ENCODE measurements at places on chromosomes 5 and 9.

DNA sequence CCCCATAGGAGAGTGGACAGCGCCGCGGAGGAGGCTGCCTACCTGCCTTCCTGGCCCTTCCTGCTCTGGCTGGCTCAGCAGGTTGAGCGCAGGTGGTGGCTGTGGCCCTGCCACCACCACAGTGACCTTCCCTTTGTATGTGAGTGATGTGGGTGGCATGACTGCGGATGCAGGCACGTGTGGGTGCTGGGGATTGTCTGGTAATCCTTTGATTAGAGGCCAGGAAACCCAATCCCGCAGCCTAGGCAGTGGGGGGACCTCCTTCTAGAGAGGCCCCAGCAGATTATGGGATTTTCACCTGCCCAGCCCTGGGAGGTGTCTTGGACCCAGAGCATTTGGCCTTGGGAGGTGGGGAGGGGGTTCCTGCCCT lies 16.5 kb downstream of the RXRA start:
- no peak for DNase-seq

GRCh38 chr5:178331491-178331996 lies 98.9 kb upstream of the PHYKPL start:
- no peak for DNase-seq

- DNase-seq, result no peak
Measured at GRCh38 chr5:42495914-42496313, 72.7 kb downstream of the GHR start.

- DNase-seq, result no peak
Measured at GRCh38 chr5:151569132-151570046, 21.7 kb downstream of the FAT2 start.

DNA sequence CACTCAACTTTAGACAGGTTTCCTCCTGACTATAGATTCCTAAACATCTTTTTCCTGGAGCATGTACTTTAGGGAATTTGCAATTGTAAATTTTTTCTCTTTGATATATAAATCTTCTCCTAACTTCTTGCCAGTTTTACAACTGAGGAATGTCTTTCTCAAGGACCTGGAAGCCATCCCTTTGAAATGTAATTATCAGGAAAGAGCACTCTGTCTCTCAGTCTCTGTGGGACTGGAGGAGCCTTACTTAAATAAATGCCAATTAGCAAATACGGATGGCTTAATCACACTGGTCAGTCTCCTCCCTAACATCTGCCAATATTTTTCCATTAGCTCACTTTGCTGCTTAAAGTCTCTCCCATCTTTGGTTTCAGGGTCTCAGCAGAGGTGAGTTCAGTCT lies 344.3 kb upstream of the ARRDC3 start:
- DNase-seq, result no peak

DNA sequence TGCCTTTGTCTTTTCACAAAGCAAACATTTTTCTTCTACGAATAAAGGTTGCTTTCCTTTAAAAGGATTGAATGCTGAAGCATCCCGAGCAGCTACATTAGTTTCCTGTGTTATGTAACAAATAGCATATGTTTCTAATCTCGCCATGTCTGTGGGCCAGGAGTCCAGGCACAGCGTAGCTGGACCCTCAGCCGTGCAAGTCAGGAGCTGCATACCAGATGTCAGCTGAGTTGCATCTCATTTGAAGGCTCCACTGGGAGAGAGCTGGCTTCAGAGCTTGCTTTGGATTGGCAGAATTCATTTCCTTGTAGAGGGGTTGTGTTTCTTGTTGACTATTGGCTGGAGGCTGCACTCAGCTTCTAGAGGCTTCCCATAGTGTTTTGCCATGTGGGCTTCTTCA lies 16.0 kb upstream of the GOLPH3 start:
- DNase-seq, result no peak

- DNase-seq, result no peak
Measured at GRCh38 chr5:31130676-31131075, 62.8 kb upstream of the CDH6 start.

DNA sequence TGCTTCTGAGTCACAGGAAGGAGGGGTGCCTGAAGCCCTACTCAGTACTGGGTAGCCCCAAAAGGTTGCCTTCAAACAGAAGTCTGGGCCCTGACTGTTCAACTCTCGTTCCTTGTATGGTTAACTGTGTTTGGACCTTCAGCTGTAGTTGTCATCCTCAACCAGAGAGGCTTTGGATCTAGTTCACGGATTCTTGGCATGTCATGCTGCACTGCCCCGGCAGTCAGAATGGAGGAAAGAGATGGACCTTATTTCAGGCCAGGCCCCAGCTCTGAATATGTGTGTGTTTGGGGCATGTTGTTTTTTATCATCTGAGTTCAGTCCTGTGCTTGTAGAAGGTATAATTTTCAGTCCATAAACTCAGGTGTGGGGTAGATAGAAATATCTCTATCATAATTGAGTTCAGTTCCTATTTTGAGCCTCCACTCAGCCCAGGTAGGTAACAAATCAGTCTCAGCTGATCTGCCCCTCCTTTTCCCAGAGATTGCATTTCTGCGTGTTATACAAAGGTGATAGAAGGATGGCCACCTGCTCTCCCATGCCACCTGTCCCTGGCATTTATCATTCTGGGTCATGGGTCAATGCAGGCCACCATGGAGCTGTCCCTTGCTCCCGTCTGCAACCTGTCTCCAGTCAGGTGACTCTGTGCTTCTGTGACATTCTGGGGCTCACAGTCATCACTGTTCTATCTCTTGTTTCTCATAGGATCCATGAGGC lies 127.5 kb upstream of the CPEB4 start:
- no peak for DNase-seq

DNA sequence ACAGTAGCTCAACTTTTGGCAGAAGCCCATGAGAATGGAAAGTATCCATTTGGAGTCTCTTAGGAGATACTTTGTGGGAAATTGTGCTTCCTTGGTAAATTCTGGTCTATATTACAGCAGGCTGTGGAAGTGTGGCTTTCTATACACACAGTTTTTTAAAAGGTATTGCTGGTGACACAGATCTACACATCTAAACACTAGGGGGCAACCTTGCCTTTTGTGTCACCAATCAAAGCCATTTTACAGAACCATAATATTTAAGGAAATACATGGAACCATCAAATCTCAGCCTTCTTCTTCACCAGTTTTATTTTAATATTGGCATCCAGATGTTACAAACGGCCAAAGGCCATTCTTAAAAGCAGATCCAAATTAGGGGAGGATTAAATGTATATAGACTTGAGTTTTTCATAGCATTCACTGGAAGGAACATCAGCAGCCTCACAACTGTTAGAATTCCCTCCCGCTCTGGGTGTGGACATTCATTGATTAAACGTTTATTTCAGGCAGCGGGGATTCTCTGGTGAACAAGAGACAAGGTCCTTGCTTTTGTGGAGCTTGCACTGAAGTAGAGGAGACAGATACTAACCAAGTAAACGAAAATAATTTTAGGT lies 132.4 kb upstream of the EPB41L4A start:
- no peak for DNase-seq

DNA sequence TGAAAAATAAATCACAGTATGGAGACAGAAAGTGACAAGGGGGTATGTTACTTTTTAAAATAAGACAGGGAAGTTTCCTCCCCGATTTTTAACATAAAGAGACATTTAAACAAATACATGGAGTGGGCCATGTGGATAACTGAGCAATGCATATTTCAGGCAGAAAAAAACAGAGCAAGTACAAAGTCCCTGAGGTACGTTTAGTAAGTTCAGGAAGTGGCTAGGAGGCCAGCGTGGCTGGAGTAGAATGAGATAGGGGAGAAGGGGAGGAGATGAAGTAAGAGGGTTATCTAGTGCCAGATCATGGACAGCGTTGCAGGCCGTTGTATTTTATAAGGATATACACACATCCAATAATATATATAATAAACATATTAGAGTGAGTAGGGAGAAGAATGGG lies 84.2 kb upstream of the ELL2 start:
- no peak for DNase-seq

- DNase-seq, result no peak
Measured at GRCh38 chr9:18800579-18800978, 232.4 kb downstream of the SAXO1 start.

- DNase-seq, result no peak
Measured at GRCh38 chr9:14987858-14988257, 77.6 kb upstream of the FREM1 start.

GRCh38 chr9:123954518-123955280 lies 24.8 kb upstream of the DENND1A start:
- DNase-seq, result no peak

GRCh38 chr5:36158144-36158543 lies 6.2 kb downstream of the SKP2 start:
- no peak for DNase-seq

- DNase-seq, result no peak
Measured at GRCh38 chr9:135969064-135969683, 8.0 kb upstream of the UBAC1 start.

DNA sequence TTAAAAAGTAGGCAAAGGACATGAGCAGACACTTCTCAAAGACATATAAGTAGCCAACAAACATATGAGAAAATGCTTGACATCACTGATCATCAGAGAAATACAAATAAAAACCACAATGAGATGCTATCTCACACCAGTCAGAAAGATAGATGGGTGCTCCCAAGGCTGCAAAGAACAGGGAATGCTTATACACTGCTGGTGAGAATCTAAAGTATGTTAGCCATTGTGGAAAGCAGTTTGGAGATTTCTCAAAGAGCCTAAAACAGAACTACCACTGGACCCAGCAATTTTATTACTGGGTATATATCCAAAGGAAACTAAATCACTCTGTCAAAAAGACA lies 154.2 kb downstream of the NDUFS4 start:
- DNase-seq, result no peak

DNA sequence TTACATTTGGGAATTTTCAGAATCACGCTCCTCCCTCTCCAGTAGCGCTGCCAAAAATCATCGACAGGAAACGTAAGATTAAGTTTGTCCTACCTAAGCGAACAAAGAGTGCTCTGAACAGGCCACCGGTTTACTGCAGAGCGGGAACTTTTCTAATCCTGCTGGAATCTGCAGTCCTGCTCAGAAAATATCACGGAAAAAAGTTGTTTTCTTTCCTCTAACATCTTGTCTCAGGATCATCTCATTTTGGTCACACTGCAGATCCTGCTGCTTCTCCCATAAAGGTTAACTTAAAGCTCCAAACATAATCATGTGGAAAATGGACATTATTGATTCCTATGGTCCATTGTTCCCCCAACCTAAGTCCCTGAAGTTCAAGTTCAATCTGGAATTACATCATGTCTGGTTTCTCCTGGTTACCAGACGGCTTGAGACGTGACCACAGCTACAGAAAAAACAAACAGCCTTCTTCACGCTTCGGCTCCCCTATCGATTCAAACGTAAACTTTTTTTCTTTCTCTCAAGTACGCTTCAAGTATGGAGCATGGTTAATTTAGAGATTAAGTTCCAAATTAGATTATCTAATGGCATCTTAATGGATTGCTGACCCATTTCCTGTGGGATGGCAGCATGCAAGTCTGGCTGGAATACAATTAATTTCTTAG lies 217.6 kb downstream of the NFIB start:
- DNase-seq, result no peak

- DNase-seq, result no peak
Measured at GRCh38 chr5:52015760-52016159, 632.5 kb downstream of the ISL1 start.

DNA sequence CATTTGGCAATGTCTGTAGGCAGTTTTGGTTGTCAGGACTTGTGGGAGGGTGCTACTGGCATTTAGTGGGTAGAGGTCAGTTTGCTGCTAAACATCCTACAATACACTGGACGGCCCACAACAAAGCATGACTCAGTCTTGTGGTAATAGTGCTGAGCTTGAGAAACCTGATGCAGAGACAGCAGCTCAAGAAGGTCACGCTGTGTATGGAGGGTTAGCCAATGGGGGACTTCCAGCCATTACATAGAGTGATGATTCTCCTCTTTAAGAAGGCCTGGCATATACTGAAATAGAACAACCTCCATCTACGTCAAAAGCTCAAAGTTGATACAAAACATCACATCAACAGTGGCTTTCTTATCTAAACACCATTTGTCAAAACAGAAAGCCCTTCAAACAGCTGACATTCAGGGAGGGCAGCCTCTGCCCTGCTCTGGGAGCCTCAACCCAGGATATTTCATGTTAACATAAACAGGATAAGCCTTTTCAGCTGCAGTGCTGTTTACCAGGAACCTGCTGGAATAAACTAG lies 143.0 kb downstream of the GPBP1 start:
- DNase-seq, result no peak

- DNase-seq, result no peak
Measured at GRCh38 chr5:160837211-160837610, 14.8 kb downstream of the ATP10B start.

DNA sequence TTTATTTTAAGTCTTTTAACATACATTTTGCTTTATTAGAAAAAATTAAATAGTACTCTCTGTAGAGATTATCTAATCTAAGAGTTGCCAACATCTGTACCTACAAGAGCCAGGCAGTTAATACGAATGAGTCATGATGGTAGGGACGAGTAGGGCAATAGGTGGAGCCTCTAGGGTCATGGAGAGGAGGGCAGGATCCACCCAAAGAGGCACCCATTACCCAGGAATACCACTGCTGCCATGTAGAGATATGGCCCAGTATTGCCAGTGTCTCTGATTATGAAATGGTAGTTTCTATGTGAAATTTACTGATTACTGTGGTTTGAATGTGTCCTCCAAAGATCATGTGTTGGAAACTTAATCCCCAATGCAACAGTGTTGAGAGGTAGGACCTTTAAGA lies 170.4 kb downstream of the PIK3R1 start:
- no peak for DNase-seq

DNA sequence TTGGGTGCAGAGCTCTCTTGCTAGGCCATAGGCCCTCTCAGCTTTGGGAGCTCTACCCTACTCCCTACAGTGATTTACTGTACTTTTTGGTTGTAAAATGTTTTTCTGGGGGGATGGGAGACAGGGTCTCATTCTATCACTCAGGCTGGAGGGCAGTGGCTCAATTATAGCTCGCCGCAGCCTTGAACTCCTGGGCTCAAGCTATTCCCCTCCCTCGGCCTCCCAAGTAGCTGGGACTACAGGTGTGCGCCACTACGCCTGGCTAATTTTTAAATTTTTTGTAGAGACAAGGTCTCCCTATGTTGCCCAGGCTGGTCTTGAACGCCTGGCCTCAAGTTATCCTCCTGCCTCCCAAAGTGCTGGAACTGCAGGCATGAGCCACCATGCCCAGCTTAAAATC lies 21.7 kb upstream of the RNF130 start:
- DNase-seq, result no peak

DNA sequence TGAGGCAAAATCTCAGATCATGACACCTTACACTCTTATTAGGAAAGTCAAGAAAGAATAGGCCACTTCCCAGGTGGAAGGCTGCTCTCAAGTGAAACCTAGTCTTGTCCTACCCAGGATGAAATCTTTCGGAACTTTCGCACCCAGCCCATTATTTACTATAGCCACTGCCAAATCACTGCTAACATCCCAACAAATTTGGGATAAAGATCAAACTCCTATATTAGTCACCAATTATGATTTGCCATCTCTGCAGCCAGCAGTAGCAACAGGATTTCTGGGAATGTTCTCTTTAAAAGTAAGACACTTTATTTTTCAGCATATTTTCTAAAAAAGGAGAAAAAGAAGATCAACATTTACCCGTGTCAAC lies 224.6 kb downstream of the GAS1 start:
- no peak for DNase-seq

DNA sequence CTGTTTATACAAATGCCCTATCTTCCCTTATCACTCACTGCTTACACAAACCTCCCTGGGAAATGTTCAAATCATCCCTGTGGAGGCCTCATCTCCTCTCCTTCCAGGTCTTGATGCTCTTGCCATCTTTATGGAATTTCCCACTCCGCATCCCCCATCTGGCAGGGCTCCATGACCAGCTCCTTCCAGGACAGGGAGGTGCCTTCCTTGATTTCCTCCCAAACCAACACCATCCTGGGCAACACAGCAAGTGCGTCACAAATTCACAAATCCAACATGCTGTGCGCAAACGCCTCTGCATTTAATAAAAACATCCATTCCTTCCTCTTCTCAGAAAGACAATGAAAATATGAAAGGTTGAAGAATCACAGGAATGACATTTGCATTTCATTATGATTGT lies 51.7 kb downstream of the EPB41L4A start:
- DNase-seq, result no peak
